Thymus (tissue), 14 donors: ENCODE measurements at places on chromosomes 13 and 19. TPM values are rescaled to one million over a fixed set of nuclear protein-coding genes. Genes with fewer than 3 reads are reported as not detected.

The FAM216B gene
- 0.14 TPM for polyA plus RNA-seq

The HOOK2 gene
- 36.4 TPM for polyA plus RNA-seq

The ZNF761 gene
- polyA plus RNA-seq, result 14.9 TPM

The PSPN gene
- 1.0 TPM for polyA plus RNA-seq

The CILP2 gene
- 0.23 TPM for polyA plus RNA-seq

The SLC17A7 gene
- polyA plus RNA-seq, result 0.57 TPM
